ENCODE measurements at places on chromosomes 7 and 10.

GRCh38 chr7:78473021-78473420 lies 674.4 kb downstream of the PHTF2 start:
- no peak for DNase-seq

DNA sequence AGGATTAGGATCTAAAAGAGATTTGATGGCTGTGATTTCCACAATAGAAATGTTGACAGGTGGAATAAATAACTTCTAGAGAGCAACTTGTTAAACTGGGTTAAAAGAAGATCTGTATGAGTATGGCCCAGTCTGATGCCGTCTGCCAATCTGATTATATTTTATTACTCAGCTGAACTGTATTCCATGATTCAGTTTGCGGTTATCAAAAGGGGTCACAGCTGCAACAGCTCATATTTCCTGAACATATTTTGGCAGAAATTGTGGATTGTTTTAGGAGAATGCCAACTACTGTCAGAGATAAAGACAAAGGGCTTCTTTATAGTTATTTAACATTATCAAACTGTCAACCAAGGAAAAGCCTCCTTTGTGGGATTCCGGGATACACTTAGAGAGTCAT lies 244.8 kb upstream of the MINDY3 start:
- DNase-seq, result no peak

DNA sequence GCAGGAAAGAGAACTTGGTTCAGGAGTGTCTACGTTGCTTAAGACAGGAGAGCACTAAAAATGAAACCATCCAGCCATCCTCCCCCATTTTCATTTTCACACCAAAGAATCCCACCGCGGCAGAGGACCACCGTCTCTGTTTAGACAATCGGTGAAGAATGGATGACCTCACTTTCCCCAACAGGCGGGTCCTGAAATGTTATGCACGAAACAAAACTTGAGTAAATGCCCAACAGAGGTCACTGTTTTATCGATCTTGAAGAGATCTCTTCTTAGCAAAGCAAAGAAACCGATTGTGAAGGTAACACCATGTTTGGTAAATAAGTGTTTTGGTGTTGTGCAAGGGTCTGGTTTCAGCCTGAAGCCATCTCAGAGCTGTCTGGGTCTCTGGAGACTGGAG lies 1.4 kb upstream of the IL6 start:
- DNase-seq, result peak; percentile 47

- peak; percentile 37 for DNase-seq
Measured at GRCh38 chr10:91296471-91296870, 76.0 kb downstream of the PCGF5 start.

DNA sequence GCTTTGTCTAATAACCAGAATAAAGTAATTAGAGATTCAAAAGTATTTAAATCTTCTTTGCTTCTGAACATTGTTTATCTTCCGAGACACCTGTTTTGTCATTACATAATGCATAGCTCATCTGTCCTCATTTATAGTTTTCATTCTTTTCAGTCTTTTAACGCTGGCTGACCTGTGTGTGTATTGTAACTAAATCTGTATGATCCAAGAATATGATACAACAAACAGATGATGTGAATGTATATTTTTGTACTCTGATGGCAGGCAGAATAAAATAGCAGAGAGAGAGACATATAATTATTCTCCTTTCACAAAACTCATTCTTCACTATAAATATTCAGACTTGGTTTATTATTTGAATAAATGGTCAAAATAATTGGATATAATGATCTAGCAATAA lies 80.6 kb downstream of the ORC5 start:
- no peak for DNase-seq

DNA sequence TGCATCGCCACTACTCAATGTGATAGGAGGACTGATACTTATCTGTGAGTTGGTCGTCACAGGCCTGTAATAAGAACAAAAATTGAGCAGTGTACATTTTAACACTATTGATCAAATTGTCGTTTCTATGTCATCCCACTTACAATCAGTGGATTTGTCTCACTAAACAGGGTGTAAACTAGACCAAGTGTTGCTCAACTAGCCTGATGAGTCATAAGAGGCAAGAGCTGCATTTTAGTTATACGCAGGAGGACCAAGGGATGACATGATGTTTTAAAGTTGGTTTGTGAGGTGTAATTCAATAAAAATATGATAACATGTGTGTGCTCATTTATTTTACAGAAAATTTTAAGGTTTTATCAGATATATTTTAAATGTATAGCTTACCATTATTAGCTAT lies 1239.2 kb downstream of the REEP3 start:
- no peak for DNase-seq

DNA sequence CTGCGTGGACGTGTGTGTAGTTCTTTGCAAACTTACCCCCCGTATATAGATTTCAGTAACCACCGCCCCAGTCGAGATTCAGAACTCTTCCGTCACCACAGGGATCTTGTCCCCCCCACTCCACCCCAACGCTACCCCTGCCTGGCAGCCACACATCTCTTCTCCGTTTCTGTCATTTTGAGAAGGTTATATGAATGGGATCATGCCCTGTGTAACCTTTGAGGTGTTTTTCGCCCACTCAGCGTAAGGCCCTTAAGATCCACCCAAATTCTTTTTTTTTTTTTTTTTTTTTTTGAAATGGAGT lies 83.4 kb downstream of the ELFN1 start:
- no peak for DNase-seq

GRCh38 chr7:88758381-88759229 lies 895 bp upstream of the ZNF804B start:
- no peak for DNase-seq

DNA sequence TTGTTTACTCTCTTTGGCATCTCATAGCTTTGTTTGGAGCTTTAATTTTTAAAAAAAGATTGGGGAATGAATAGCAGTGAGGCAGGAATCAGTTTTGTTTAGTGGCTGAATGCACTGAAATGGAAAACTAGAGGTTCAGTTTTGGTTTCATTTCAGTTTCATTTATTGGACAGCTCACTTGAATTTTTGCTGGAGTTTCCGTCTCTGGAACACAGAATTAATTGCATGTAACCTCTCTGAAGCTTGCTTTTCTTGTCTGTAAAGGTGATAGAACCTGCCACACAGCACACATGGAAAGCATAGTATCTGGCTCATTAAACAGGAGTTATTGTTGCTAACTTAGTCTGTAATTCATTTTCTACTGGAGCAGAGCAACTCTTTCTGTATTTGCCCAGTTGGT lies 7.1 kb downstream of the GRM8 start:
- no peak for DNase-seq

- no peak for DNase-seq
Measured at GRCh38 chr7:43593010-43593409, 10.1 kb downstream of the STK17A start.

DNA sequence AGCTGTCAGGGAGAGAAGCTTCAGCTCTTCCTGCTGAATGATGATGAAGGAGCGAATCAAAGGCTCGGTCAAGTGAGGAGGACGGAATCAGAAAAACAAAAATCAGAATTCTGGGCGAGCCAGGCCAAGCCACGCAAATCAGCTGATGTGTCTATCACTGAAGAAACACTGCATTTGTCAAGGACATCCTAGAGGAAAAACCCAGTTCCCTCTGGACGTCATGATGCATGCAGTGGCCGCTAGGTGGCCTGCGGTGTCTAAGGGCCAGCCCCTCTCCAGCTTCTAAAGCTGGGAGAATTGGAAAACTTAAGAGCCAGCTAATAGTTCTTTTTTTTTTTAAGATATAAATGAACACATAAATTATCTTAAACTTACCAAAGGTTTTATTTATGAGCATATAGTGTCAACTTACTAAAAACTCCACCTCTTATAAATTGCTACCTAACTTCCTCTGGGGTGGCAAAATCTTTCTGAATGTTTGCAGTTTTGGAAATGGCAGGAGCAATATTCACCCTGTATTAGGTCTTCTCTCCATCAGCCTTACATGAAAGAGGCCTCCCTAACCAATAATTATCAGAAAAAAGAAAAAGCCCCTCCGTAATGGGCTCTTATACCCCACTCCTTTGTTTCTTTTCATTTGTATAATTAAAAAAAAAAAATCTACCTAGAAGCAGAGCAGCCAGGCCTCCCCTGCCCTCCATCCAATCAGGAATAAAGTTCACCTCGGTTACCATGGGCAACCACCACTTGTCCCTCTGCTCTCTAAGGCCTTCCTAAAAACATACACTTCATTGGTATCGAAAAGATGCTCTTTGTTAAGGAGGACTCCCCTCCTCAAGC lies 186.8 kb downstream of the USP6NL start:
- DNase-seq, result peak; percentile 39

DNA sequence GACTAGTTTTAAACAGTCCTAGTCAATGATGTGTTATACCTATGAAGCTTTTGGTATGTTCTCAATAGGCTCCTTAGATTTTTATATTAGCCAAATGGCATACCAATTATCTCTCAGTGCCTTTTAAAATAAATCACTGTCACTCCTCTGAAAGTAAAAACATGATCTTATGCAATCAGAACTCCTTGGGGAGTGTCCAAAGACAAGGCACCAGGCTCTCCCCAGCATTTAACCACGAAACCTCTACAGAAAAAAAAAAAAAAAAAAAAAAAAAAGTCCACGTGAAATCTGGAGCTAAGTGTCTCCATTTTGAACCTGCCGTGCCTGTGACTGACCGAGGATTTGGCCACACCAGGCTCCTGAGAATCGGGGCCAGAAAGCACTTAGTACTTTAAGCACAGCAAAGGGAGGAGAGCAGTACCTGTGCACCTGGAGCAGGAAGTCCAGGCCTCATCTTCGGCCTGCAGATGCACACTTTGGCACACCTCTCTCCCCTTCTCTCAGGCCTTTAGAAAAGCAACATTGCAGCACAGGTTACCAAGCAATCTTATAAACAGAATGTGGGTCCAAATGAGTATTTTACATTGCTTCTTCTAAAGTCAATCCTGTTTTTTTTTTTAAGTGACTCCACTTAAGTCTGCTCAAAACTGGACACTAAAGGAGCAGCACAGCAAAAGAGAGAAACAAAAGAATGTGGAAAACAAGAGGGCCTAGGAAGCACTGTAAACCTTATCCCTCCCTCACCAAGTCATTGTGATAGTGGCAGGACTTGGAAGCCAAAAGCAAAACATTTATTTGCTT lies 1.5 kb downstream of the FAM13C start:
- no peak for DNase-seq

DNA sequence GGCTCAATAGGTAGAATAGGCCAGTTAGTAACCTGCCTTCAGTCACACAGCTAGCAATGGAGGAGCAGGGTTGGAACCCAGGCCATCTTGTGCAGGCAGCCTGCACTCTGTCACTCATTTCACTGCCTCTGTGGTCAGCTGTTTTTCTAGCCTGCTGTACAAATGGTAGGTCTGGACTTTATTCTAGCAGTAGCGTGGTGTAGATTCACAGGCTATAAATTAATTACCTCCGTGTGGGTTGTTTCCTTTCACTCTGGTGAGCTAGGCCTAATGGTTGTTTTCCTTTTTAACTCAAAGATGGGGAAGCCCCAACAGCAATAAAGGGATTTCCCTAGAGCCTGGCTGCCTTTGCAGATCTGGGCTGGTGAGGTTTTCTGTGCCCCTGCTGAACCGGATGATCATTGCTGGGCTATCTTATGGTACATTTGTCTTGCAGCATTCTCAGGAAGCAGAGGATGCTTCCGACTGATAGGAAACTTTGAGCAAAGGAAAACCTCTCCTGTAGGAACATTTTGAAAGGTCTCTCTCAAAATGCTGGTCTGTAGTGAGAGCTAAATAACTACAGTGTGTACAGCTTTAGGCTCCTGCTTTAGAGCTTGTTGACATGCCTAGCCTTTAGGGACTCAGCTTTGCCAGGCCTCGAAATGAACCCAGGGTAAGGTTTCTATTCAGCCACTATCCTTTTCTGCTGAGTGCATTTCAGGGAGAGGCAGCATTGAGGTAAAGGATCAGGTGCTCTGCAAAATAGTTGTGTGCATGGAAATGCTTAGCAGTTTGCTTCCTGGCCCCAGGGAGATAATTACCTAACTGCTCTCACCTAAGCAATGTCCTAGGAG lies 157.4 kb downstream of the ST7 start:
- DNase-seq, result no peak

Measured in HepG2 (cell line).